Activated CD4-positive, alpha-beta T cell treated with anti-CD3 and anti-CD28 coated beads, Interleukin-2, amount 10 ng/mL, durations not matched to agents 7 days and 5 days (primary cell): ENCODE measurements at places on chromosomes 13 and 19.

DNA sequence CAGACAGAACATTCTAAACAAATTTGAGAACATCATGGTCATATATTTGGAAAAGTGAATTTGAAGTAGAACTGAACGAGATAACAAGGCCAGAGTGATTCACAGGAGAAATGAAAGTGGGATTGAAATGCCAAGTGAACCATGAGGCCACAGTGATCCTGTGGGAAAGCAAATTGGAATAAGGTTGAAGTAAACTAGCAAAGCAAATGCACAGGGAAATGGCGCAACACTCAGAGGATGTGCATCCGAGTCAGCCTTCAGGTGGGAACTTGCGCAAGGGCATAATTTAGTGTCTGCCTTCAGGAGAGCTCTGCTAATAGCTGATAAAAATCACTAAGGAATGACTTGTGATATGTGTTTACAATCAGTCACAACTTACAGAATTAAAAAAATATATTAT lies 696.6 kb downstream of the LIG4 start:
- DNase-seq: no peak

GRCh38 chr19:41218615-41219507 lies at the start of gene AXL:
Gene AXL (plus strand): TSS chr19:41219223. CDS start chr19:41219393, 170 bp downstream.
- DNase-seq: no peak

GRCh38 chr13:48315969-48316650 lies 12.6 kb downstream of the RB1 start:
- no peak for DNase-seq

- peak; percentile 35 for DNase-seq
Measured at GRCh38 chr19:4140237-4140711, 13.2 kb upstream of the CREB3L3 start.

DNA sequence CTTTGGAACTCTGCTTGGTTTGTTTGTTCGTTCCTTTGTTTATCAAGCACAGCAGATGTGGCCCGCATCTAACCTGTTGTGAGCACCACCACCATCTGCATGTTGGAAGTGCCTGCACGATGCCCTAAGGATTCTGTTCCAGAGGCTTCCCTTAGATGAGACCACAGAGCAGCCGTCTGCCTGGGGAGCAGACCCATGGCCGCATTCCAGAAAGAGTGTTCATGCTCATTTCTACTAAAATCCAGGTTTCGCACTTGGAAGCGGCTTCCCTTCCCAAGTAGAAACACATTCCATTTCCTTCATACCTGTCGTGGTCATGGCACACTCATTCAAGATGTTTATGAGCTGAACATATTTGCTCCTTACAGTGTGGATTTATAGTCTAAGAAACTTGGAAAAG lies 27.2 kb downstream of the COL4A2 start:
- no peak for DNase-seq

- DNase-seq: no peak
Measured at GRCh38 chr13:52743988-52744387, 4.4 kb upstream of the CNMD start.

DNA sequence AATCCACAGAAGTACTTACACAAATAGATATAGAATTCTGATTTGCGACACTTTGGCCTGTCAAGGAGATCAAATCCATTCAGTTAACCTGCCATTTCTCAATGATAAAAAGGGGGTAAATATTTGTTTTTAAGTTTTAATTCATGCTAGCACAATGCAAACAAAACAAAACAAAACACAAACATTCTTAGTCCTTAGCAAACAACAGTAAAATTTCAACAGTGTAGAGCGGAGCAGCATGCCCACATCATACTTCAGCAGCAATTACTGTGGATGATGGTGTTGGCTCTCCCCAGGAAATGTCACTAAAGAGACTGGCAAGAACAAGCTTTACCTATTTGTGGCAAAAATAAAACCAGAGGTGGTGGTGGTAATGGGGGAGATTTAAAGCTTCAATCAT lies 625.2 kb upstream of the PCDH20 start:
- DNase-seq: no peak

GRCh38 chr19:51311351-51312257 lies at the start of gene IGLON5:
Gene IGLON5 (plus strand): TSS chr19:51311644. CDS start chr19:51311848, 204 bp downstream.
- no peak for DNase-seq

GRCh38 chr13:110559986-110560385 lies 1.5 kb downstream of the RAB20 start:
- DNase-seq: no peak

GRCh38 chr13:46795321-46795720 lies 1.6 kb downstream of the ESD start:
- DNase-seq: no peak

- DNase-seq: no peak
Measured at GRCh38 chr13:50280441-50280937, 265.2 kb downstream of the KCNRG start.

- DNase-seq: no peak
Measured at GRCh38 chr13:93965587-93965986, 513.9 kb downstream of the DCT start.

- no peak for DNase-seq
Measured at GRCh38 chr19:48806818-48807589, 3.8 kb downstream of the BCAT2 start.

DNA sequence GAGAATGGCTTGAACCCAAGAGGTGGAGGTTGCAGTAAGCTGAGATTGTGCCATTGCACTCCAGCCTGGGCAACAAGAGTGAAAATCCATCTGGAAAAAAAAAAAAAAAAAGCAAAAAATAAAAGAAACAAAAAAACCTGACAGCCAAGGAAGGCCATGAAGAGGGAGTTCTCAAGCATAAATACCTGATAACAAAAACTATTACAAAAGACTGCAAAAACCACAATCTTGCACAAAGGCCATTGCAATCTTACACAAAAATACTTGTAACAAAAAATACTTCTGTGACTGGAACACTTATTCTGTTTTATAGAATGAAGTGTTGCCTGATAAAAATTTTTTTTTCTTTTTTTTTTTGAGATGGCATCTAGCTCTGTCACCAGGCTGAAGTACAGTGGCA lies 61.5 kb upstream of the TSC22D1 start:
- DNase-seq: no peak

GRCh38 chr13:74931698-74932433 lies 550.1 kb downstream of the TBC1D4 start:
- DNase-seq: no peak

DNA sequence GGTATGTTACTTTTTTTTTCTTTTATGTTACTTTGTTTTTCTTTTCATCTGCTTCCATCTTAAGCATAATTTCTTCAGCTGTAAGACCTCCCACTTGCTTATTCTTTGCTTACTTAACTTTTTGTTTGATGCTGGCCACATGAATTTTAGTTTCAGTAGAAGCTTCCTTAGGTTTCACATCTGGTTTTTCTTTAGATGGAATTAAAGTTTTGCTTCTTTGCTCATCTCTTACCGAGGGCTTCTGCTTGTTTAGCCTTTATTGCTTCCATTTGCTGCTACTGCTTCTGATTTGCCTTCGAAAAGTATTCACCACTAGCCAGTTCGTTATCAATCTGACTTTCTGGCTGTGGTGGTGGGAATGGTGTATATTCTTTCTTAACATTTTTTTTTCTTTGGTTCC lies 90.9 kb downstream of the GJA3 start:
- DNase-seq: no peak

GRCh38 chr13:52652980-52653303 lies 306 bp downstream of the SUGT1 start:
- no peak for DNase-seq

DNA sequence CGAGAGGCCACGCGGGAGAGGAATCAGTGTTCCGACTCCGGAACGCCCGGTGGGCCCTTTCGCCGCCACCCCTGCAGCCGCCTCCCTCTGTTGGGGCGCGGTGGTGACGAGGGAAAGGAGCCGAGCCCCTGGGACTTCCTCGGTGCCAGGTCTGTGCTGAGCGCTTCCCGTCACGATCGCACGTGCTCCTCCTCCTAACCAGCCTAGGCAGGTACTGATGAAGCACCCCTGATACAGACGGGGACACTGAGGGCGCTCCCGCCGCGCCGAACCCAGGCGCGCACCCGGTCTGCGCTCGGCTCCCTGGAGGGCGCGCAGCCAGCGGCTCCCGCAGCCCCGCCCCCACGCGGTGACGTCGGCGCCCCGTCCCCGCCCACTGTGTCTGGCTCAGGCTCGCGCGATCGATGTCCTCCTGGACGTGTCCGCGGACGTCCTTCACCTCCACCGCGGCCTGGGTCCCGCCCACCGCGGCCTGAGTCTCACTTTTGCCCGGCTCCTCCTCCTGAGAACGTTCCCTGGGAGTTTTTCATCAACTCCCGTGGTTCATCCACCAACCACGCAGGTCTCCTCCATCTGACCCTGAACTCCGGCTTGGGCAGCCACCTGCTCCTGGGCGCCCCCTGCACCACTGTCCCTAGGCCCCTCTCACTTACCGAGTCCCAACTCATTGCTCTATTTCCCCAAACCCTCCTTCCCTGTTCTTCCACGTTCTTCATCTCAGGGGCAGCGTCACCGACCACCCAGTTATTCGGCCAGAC lies 2.6 kb upstream of the KLK15 start:
- DNase-seq: peak; percentile 71

- no peak for DNase-seq
Measured at GRCh38 chr13:31421756-31422155, 222.0 kb downstream of the B3GLCT start.

- DNase-seq: peak; percentile 24
Measured at GRCh38 chr19:14072535-14073260, at the start of gene MISP3. Gene MISP3 (plus strand): TSS chr19:14072786. CDS start chr19:14073310, 524 bp downstream.

- DNase-seq: no peak
Measured at GRCh38 chr13:31887286-31887685, 144.3 kb upstream of the FRY start.

DNA sequence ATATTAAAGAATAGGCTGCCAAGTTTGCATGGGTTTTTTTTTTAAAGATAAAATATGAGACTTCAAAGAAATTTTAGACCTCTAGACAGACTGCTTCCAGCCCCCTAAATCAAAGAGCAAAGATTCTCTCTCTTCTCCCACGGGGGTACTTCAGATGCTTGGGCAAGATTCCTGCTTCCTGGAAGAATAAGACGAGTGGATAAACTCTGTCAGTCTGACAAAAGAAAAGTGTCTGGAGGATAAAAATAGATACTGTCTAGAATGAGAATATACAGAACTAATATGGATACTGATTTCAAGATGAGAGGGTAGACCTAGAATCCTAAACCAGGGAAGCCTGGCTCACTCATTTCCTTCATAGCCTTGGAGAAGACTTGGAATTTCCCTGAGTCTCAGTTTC lies 435.1 kb downstream of the FOXO1 start:
- no peak for DNase-seq

- DNase-seq: no peak
Measured at GRCh38 chr19:30856786-30857185, 484.6 kb downstream of the ZNF536 start.

DNA sequence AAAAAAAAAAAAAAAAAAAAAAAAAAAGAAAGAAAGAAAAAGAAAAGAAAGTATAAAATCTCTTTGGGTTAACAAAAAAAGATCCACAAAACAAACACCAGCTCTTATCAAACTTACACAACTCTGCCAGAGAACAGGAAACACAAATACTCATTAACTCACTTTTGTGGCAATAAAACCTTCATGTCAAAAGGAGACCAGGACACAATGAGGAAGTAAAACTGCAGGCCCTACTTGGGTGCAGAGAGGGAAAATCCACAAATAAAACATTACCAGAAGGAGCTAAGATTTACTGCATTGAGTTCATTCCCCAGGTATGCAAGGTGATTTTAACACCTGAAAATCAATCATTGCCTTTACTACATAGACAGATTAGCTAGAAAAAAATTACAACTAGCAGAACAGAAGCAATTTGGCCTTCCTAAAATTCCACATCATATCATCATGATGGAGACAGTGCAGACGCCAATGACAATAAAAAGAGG lies 9.6 kb upstream of the CEACAM5 start:
- DNase-seq: no peak

DNA sequence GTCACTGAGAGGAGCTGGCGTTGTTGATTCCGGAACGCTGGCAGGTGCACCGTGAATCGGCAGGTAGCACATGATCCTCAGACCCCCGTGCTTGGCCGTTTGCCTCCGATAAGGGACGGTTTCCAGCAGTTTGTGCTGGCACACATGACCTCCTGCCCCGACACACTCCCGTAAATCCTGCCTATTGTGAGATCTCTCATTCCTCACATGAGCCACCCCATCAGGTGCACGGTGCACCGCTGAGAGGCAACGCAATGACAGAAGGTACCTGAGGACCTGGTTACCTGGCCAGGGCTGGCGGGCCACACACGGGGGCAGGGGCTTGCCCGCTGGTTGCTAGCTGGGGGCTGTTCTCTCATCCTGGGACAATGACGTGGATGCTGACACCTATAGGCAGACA lies 2.1 kb upstream of the ADPRHL1 start:
- DNase-seq: no peak

DNA sequence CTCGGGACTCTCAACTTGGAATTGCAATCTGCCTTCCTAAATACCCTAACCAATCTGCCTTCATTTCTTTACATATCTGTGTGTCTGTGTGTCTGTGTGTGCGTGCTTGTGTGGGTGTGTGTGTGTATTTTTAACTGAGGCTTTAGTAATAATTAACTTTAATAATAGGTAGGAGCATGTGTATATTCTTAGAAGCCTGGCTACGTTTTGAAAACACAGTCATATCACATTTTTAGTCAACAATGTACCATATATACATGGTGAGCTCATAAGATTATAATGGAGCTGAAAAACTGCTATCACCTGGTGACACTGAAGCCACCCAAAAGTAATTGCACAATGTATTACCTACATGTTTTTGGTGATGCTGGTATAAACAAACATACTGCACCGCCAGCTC lies 65.4 kb upstream of the ATXN8OS start:
- no peak for DNase-seq

- DNase-seq: no peak
Measured at GRCh38 chr13:20769091-20769490, 4.7 kb downstream of the EEF1AKMT1 start.

DNA sequence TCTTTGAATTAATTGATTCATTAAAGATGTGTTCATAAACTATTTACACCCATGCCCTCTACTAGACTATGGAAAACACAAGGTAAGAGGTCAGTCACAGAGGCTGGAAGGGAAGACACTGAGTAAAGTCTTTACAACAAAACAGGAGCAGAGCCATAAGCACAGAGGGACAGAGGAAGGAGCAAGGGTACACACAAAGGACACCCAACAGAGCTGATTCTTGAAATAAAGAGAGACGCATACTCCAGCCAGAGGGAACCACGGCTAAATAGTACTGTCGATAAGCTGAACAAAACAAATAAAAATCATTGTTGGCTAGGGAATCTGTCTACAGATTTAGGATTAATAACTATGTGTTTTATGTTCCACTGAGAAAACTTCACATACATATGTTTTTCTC lies 289.2 kb downstream of the EFNB2 start:
- no peak for DNase-seq

GRCh38 chr19:40355975-40356680 lies 7.6 kb downstream of the PLD3 start:
- no peak for DNase-seq

GRCh38 chr13:109651854-109652253 lies 134.5 kb downstream of the IRS2 start:
- no peak for DNase-seq
